ENCODE measurements at places on chromosomes 11 and 22. TPM values are rescaled to one million over a fixed set of nuclear protein-coding genes. Genes with fewer than 3 reads are reported as not detected.
A peak's percentile ranks its signal among the peaks of the same experiment; 100 is the strongest.

OR52H1 gene
- total RNA-seq, result not detected

DNA sequence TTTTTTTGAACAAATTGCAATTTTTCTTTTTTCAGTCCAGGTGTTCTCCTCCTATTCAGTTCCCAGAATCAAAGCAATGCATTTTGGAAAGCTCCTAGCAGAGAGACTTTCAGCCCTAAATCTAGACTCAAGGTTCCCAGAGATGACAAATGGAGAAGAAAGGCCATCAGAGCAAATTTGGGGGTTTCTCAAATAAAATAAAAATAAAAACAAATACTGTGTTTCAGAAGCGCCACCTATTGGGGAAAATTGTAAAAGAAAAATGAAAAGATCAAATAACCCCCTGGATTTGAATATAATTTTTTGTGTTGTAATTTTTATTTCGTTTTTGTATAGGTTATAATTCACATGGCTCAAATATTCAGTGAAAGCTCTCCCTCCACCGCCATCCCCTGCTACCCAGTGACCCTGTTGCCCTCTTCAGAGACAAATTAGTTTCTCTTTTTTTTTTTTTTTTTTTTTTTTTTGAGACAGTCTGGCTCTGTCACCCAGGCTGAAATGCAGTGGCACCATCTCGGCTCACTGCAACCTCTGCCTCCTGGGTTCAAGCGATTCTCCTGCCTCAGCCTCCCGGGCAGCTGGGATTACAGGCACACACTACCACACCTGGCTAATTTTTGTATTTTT, 6.2 kb upstream of the UBE4A start:
- no peak for DNase-seq

DNA sequence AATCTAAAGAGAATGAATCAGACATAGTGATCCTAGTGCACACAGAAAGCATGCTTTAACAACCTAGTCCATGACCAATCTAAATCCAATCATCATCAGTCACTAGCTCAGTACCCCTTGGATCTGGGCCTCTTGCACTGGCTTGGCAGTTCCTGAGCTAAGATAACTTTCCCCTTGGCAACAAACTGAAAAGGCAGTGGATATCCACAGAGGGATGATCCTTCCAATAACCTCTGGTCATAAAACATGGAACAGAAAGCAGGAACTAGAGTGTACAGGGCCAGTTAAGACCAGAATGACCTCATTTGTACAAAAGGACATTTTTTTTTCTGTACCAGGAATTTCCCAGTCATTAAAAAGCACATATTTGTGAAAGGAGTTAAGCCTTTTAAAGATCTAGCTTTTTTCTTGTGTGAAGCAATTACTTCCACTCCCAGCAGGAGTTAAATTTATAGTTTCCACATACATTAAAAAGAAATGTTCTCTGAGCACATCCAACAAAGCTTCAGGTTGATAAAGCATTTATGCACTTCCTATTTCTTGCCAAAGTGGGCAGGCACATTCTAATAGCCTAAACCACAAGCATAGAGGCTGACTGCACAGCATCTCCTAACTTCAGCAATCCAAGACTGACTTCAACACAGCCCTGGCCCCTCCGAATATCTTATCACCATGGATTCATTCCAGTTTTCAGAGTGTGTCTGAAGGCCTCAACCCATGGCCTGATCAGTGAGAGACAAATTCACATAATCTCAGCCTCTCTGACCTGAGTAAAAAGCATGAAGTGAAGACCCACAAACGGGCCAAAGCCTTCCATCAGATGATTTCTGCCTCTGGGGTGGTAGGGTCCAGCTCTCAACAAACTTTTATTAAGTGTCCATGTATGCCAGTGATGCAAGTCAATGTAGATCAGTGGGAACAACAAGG, 29.9 kb downstream of the GUCY1A2 start:
- no peak for DNase-seq

CRELD2 gene
- 22.1 TPM for total RNA-seq

NPAS4 gene
- not detected for total RNA-seq

GRCh38 chr11:64745521-64746328, 1.8 kb upstream of the RASGRP2 start:
- DNase-seq, result peak; percentile 94

GRCh38 chr22:33539902-33540751, 380.1 kb downstream of the LARGE1 start:
- DNase-seq, result peak; percentile 84

GRCh38 chr11:111947143-111947542, 10.0 kb downstream of the DIXDC1 start:
- DNase-seq, result no peak

GRCh38 chr11:110795112-110795624, 82.9 kb upstream of the ARHGAP20 start:
- DNase-seq, result no peak

DNA sequence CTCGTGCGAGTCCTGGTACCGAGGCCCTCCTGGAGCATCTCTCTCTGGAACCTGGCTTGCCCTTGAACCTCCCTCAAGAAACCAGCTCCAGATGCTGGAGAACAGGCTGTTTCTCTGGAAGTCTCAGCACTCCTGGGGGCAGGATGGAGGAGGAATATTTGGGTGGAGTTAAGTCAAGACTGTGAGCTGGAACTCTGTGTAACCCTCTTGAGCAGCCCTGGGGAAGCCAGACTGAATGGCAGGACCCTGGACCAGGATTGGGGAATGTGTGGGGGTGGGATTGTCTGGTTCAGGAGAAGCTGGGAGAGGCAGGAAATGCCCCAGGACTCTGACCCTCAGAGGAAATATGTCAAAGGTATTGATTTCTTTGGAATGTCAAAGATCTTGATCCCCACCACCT, 7.7 kb downstream of the CREB3L1 start:
- DNase-seq, result no peak

F2 gene
- total RNA-seq, result 0.11 TPM

DNA sequence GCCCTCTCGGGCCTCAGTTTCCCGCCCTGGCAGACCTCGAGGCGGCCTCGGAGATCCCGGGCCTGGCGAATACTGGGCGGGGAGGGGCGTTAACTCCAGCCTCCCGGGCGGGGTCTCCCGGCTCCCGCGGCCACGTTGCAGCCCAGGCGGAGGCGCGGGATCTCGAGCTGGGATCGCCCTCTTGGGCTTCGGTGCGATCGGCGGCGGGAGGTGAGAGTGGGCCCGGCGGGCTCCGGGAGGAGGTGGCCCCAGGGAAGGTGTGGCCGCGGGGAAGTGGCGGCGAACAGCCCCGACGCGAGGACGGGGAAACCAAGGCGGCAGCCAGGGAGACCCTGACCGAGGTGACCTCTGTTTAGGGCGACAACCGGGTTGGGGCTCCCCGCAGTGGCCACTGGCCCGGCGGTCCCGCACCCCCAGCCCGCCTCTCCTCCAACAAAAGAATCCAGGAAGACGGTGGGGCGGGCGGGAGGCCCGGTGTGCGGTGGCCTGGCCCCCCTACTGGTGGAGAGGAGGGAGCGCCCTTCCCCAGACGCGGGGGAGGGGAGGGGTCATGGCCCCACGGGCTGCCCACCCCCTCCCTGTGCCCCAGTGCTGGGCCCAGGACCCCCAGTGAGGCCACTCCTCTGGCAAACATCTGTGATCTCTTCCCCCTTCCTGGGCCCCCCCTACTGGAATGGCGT, at the start of gene PHETA2:
TSS of gene PHETA2 (plus strand) at position 117 of the 680 bp plus-strand sequence. CDS start 3,046 bp downstream, outside the sequence.
- DNase-seq, result peak; percentile 76

GRCh38 chr22:49970528-49971231, 10.1 kb downstream of the PIM3 start:
- peak; percentile 94 for DNase-seq

GRCh38 chr11:76229690-76230240, 23.5 kb upstream of the WNT11 start:
- peak; percentile 36 for DNase-seq

DNA sequence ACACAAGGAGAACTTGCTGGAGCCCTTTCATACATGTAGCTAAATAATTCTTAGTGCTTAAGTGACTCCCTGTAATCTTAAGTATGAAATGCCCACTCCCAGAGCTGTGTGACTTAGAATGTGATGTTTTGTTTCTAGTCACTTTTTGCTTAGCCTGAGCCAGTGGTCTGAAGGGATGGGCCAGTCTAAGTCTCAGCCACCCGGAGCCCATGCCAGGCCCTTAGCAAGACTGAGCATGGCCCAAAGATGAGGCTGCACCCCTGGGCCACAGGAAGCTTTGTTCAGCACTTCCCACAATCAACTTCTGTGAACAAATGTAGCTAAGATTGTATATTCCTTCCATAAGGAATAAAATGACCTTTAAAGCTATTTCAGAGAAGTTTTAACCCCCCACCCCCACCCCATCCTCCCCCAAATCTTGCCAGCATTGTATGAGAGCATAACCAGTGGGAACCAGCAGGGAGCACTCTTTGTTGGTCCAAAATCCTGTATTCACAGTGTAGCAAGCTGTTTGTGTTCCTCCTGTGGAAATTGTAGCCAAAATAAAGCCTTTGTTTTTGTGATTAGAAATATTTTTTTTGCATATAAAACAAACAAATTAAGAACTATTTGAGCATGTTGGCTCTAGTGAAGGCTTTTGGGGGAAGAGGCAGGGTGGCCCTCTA, 73.8 kb upstream of the GAL start:
- DNase-seq, result no peak

SNX32 gene
- total RNA-seq, result not detected

OR8D4 gene
- not detected for total RNA-seq

DNA sequence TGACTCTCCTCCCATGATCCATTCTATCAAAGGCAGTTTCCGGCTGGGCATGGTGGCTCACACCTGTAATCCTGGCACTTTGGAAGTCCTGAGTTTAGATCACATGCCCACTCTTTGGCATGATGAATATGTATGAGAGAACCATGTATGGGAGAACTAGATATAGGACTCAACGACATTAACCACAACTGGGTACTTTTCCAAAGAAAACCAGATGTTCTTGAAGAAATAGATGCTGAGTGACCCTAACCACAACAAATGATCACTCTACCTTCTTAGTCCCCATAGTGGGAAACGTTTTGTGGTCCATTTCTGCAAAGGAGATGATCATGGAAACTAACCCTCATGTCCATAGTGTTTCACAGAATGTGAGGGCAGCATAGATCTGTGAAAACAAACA, 13.6 kb downstream of the FJX1 start:
- DNase-seq, result no peak

GGTLC2 gene
- total RNA-seq, result not detected

OR51A2 gene
- total RNA-seq, result not detected

DNA sequence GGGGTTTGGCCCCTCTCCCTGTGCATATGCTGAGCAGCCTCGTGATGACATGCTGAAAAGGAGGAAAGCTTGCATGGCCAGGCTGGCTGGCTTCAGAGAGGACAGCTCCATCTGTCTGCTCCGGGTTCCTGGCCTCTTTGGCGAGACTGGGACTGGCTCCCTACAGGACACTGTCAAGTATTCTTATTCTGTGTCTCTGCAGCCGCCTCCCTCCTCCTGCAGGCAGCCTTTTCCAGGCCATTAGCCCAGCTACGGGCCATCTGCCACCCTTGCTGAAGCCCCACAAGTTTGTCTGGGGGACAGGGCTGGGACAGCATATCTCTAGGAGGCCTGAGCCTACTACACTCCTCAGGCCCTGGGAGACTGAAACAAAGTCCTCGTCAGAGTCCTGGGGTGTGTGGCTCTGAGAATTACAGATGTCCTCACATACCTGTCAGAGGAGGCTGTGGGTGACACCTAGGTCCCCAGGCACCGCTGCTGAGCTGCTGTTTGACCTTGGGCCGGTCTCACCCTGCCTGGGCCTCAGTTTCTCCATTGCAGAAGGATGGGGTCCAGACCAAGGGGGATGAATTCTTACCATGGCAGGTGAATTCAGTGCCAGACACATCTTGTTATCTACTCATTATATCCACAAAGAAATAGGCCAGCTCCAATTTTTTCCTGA, 11.0 kb downstream of the MRGPRG start:
- DNase-seq, result peak; percentile 24

DNA sequence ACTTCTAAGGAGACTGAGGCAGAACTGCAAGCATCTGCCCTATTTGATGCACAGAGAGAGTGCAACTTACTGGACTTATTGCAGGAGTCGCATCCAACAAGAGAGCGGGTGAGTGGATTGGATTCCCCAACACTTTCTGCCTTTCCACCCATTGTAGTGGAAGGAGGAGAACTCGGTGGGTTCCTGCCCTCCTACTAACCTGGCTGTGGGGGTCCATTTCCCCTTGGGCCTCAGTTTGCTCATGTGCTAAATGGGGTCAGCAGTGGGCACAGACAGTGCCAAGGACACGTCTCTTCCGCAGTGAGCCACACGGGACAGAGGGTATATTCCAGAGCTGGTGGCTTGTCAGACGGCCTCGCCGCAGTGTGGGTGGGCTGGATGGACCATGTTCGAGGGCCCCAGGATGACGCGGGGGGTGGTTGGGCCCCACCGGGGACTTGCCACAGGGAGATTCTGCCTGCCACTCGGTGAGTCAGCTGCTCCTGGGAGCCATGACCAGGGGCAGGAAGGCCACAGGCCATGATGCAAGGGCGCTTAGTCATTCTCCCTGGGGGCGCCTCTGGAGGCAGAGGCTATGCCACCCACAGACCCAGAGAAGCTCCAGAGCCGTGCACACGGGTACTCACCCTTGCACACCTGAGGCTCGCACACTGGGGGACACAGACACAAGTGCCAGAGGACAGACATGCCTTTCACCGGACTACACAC, 8.2 kb downstream of the ALX4 start:
- DNase-seq, result no peak

DNA sequence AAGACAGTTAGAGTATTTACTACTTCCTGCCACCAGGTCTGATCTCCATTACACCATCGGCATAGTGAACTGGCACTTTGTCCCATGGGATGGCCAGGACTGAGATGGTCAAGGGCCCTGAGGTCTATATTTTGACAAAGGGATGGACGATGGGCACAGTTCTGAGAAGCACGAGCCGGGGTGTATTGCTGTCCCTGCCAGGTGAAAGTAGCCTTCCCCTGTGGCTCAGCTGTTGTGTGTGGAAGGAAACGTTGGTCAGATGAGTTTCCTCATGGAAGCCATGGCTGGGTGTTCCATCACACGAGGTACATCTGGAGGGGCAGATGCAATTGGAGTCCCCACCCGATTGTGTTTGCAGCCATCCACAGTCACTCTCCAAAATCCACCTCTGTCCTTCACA, 27.9 kb upstream of the BRSK2 start:
- DNase-seq, result peak; percentile 21

- DNase-seq, result no peak
These were observed 194.6 kb downstream of the DDX10 start for GRCh38 chr11:108859510-108859909.

GUCD1 gene
- total RNA-seq, result 291 TPM

DNA sequence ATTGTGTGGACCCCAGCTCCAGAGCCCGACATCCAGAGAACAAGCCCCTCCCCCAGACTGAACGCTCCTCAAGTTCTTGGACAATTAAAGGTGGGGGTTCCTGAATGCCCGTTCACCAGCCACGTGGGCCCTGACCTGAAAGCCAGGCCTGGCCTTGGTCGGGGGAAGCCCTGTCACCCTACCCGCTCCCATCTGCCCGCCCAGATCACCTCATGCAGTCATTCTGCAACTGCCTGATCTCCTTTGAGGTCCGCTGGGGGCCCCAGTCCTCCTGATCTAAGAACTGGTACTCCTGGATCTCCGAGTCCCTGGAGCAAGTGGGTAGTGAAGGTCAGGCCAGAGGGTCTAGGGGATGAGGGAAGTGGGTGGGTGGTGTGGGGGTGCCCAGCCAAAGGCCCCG, 9.1 kb upstream of the NAALADL1 start:
- no peak for DNase-seq

NLRP14 gene
- total RNA-seq, result not detected
